Muscle of back (tissue), 13 donors: ENCODE measurements at places on chromosomes 2 and 18. TPM values are rescaled to one million over a fixed set of nuclear protein-coding genes. Genes with fewer than 3 reads are reported as not detected.
A peak's percentile ranks its signal among the peaks of the same experiment; 100 is the strongest.

- peak; percentile 91 for DNase-seq
Measured at GRCh38 chr2:204544961-204545860, at the start of gene PARD3B. TSS of gene PARD3B (plus strand) at chr2:204545475. CDS start at chr2:204546000, 525 bp downstream.

GRCh38 chr18:24089076-24089475, 49.8 kb upstream of the CABYR start:
- DNase-seq, result peak; percentile 52

- no peak for DNase-seq
Measured at GRCh38 chr18:26228562-26229260, 2.5 kb downstream of the TAF4B start.

- DNase-seq, result no peak
Measured at GRCh38 chr2:145625111-145625510, 1105.2 kb upstream of the ZEB2 start.

DNA sequence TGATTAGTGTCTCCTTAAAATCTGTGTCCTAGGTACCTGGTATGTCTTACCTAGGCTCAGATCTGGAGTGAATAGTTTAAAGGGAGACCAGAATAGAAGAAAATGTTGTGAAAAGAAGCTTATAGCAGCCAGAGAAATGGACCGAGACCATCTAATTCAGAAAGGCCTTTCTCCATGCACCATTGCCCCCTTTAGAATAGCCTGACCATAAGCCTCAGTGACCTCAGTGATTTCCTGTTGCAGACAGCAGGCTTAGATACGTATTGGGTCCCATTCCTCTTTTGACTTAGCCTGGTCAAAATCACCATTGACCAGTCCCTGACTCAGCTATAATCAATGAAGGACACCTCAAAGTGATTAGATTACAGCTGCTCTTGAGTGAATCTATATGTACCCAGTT, 690.7 kb upstream of the KLHL29 start:
- DNase-seq, result no peak

DNA sequence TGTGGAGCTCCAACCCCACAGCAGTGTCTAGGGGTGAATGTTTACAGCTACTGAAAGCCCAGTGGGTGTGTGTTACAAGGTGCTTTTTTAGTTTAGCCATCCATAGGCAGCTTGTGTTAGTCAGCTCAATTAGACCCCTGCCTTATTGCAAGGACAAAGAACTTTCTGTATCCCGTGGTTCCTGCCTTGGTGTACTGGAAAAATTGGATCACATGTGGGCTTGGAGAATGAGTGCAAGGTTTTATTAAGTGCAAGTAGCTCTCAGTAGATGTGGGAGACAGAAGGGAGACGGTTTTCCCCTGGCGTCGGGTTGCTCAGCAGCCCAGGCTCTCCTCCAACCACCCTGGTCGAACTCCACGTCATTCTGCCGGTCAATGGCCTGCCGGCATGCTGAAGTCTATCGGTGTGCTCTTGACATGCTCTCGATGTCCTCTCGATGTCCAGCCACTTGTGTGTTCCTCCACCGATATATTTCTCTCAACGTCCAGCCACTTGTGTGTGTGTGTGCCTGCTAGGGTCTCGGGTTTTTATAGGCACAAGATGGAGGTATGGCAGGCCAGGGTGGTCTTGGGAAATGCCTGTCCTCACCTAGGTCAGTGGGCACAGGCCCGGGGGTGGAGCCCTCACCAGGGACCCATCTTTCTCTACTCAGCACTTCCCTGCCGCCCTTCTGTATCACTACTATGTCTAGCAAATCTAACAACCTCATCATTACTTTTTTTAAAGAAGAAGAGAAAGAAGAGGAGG, 13.8 kb downstream of the FANCL start:
- DNase-seq, result no peak

DNA sequence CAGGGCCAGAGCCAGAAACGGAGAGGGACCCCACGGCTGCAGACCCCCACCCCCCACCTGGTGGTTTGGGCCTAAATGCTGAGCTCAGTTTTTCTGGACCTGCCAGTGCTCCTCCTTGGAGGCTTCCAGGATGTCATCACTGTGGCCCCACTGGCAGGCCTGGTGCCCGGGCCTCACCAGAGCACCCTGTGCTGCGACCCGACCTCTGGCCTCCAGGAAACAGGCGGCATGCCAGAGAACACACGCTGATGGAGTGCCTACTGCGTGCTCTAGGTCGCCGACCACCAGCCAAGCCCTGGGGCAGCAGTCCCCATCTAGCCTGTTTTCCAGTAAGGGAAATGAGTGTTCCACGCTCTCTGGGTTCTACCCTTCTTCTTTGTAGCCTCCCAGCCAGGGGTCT, 33.8 kb downstream of the HS6ST1 start:
- DNase-seq, result no peak

DNA sequence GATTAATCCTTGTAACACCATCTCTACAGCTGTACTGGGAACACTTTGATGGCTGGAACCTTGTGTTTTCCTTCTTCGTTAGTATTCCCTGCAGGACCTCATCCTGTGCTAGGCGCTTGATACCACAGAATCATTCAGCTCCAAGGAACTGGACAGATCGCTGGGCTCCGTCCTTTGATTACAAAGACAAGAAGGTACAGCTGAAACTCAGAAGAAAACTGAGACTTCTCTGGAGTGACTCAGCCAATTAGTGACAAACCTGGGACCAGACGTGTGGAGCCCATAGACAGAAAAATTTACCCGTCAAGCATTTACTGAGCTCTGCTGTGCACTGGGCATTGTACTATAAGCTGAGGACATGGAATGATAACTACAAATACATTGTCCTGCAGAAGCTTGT, 67.3 kb downstream of the NCKAP5 start:
- DNase-seq, result no peak

DNA sequence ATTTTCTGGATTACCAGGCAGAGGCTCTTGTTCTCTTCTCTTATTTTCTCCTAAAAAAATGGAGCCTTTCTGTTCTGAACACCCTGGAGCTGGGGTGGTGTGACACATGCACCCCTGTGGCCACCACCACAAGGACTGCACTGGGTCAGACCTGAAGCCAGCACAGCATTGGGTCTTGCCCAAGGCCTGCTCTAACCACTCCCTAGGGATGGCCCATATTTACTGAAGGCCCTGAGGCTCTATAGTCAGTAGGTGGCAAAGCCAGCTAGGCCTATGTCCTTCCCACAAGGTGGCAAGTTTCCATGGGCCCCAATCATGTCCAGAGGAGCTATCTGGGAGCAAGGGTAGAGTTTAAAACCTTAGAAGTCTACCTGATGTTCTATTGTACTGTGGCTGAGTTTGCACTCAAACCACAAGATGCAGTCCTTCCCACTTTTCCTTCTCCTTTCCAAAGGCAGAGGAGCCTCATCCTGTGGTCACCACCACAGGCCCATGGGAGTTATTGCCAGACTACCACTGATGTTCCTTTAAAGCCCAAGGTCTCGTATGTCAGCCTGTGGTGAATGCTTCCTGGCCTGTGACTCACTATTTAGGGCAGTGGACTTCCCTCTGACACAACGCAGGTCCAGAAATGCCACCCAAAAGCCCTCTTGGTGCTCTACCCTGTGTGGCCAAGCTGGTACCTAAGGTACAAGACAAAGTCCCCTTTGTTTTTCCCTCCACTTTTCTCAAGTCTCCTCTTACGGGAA, 15.0 kb upstream of the FMNL2 start:
- no peak for DNase-seq

DNA sequence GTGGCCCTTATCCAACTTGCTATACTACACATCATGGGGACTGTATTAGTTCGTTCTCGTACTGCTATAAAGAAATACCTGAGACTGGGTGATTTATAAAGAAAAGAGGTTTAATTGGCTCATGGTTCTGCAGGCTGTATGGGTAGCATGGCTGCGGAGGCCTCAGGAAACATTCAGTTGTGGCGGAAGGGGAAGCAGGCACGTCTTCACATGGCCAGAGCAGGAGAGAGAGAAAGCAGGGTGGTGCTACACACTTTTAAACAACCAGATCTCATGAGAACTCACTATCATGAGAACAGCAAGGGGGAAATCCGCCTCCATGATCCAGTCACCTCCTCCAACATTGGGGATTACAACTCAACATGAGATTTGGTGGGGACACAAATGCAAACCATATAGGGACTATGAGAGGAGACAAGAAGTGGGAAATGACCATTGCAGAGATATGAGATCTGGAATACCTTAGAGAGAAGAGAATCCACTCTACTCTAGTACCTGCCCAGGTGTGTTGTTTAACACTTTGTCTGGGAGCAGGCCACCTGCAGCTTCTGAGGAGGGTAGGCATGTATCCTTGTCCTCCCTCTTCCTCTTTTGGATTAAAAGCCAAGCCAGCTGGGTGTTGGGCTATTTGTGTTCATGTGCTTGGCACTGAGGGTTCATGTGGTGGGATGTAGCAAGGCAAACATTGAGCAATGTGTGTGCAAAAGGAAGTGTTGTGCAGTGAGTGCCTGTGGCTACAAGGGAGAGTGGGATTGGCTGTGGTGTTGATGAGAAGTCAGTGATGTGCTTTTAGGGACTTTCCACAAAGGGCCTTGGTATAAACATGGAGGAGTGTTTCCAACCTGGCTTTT, 22.8 kb downstream of the TTLL4 start:
- DNase-seq, result no peak

DNA sequence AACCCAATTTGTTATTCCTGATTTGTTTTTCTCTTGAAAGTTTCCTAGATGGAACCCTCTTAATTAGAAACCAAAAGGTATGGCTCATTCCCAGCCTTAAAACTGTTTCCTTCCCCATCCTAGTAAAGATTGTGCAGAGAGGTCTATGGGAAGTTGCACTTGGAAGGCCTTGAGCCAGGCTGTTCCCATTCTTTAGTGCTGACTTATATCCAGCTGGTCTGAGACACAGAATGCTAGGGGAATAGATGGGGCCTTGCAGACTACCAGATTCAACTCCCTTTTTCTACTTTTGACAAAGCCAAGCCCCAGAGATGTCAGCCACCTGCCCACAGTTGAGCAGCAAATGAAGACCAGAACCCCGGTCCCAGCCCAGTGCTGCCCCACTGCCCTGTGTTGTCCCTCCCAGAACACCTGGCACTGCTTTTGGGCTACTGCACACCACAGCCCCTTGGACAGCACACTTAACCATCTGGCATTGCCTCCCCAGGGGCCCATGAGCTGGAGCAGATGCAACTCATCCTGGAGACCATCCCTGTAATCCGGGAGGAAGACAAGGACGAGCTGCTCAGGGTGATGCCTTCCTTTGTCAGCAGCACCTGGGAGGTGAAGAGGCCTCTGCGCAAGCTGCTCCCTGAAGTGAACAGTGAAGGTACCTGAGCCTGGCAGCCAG, 98.2 kb downstream of the MRO start:
- no peak for DNase-seq

GRCh38 chr18:37553633-37554398, 11.8 kb downstream of the CELF4 start:
- DNase-seq, result no peak

- DNase-seq, result no peak
Measured at GRCh38 chr2:9991829-9992273, 40.4 kb downstream of the GRHL1 start.

- DNase-seq, result peak; percentile 10
Measured at GRCh38 chr2:149766339-149766738, 178.8 kb upstream of the MMADHC start.

GRCh38 chr2:122390406-122390805, 635.0 kb downstream of the TSN start:
- DNase-seq, result no peak

GRCh38 chr2:181123798-181124231, 143.4 kb downstream of the UBE2E3 start:
- no peak for DNase-seq

- DNase-seq, result no peak
Measured at GRCh38 chr2:88697370-88698026, 6.0 kb downstream of the RPIA start.

Gene CLEC4F
- polyA plus RNA-seq, result 0.86 TPM

Gene MAL
- 6.4 TPM for polyA plus RNA-seq

Gene OLA1
- polyA plus RNA-seq, result 221 TPM

Gene SNORC
- polyA plus RNA-seq, result 1.5 TPM

Gene GREB1
- 8.7 TPM for polyA plus RNA-seq

Gene CTIF
- 37.7 TPM for polyA plus RNA-seq

Gene SH3YL1
- 32.0 TPM for polyA plus RNA-seq
